ENCODE measurements at places on chromosomes 5 and 9.

DNA sequence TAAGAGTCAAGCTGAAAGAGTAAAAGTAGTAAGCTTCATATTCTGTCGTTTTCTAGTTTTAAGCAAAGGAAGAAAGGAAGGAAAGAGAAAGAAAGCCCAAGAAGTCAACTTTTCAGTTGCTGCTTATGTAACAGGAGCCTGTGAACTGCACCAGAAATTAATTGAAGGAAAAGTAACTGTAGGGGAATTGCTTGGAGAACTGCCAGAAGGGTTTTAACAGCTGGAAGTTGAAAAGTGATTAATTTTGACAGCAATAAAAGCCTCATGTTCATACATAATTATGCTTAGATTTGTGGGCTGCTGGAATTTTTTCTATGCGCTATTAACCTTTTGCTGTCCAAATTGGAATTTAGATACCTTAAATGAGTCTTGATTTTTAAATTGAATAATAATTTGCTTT lies 255.7 kb downstream of the ENC1 start:
- no peak overlapping the region for H3K27ac ChIP-seq
- DNase-seq: no peak
- no peaks in the 10 kb centered on the region for H3K4me1 ChIP-seq
- no peak overlapping the region for H3K4me3 ChIP-seq

DNA sequence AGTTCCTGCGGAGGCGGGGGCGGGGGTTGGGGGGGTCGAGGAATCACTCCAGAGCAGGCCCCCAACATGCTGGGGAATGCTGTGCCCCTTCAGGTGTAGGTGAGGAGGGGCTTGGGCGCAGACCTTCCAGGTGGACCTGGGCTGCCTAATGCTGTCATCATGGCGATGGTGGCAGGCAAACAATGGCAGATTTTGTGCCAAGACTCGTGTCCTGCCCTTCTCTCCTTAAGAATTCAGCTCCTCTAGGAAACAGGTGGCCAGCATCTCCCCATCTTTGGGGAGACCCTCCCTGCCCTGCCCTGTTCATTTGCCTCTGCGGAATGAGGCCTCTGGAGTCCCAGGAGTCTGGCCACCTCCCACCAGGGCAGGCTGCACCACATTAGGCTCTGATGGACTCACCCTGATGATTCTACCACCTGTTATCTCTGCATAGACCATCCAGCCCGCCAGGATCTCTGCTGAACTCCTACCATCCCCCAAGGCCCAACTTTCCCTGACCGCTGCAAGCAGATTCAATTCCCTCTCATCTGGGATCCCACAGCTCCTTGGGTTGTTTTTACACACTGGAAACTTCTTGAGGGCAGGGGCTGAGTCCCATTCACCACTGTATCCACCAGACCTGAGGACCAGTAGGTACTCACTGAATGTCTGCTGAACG lies 10.9 kb upstream of the SLC25A51 start:
- peaks cover 2% of the 10 kb centered on the region for H3K4me1 ChIP-seq
- no peaks in the 10 kb centered on the region for H3K36me3 ChIP-seq
- no peaks in the 10 kb centered on the region for H3K27me3 ChIP-seq
- no peak for DNase-seq

DNA sequence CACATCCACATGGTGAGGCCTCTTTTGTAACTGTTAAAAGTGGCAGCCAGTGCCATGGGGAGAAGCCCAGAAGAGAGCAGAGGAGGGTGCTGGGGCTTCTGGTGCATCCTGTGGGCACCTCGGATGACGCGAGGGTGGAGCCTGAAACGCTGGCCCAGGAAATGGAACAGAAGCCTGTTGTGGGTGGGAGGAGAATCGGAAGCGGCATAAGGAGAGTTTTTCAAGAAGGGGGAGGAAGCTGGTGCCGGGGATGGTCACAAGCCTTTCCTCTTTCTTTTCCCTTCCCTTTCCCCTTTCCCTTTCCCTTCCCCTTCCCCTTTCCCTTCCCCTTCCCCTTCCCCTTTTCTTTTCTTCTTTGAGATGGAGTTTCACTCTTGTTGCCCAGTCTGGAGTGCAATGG lies 12.9 kb downstream of the ANKRD33B start:
- no peak for DNase-seq
- H3K4me3 ChIP-seq: no peak overlapping the region
- H3K4me1 ChIP-seq: peaks cover 58% of the 10 kb centered on the region

- peaks cover 2% of the 10 kb centered on the region for H3K27me3 ChIP-seq
- no peaks in the 10 kb centered on the region for H3K4me1 ChIP-seq
Observed at GRCh38 chr5:135631391-135631790, 52.6 kb upstream of the CXCL14 start.

DNA sequence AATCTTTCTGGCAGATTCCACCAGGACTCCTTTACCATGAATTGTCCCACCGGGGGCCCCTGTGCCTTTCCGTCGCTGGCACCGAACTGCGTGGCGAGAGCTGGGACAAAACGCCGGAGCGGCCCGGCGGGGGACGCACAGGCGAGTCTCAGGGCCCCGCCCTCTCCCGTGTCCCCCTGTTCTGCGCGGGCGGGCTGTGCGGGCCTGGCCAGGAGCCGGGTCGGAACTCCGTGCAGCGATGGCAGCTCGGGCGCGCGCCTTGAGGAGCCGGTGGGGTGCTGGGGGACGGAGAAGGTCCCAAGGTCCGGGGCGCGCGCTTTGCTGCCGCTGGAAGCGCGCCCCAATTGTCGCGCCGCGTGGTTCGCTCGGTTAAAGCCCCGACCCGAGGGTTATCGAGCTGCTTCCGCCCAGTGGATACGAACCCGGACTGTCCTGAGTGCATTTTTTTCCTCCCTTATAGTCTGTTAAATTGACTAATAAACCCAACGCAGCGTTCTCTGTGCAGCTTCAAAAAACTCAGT lies 125.3 kb downstream of the TMEM174 start:
- DNase-seq: no peak
- no peak overlapping the region for H3K4me3 ChIP-seq
- no peak overlapping the region for H3K27ac ChIP-seq
- H3K36me3 ChIP-seq: peaks cover 5% of the 10 kb centered on the region
- peaks cover 80% of the 10 kb centered on the region for H3K27me3 ChIP-seq

- no peak for DNase-seq
- H3K36me3 ChIP-seq: no peaks in the 10 kb centered on the region
- H3K27me3 ChIP-seq: no peaks in the 10 kb centered on the region
- H3K4me1 ChIP-seq: no peaks in the 10 kb centered on the region
Observed at GRCh38 chr5:137032929-137033328, 466.2 kb downstream of the SPOCK1 start.

DNA sequence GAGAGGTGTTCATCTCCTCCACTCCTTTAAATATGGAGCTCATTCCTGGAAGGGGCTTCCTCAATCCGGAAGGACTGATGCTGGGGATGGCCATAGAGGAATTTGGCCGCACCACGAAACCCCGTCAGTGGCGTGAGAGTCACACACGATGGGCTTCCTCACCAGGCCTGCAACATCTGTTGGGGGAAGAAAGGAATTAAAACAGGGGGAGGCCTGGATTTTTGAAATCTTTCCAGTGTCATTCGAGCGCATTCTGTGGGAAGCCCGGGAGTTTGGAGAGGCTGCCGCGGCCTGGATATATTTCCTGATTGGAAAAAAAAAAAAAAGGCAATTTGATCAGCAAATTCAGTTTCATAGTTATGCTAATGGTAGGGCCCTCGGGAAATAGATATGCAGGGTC lies 76.3 kb upstream of the ORM1 start:
- DNase-seq: no peak
- H3K27ac ChIP-seq: no peak overlapping the region
- no peaks in the 10 kb centered on the region for H3K36me3 ChIP-seq
- no peak overlapping the region for H3K4me3 ChIP-seq

DNA sequence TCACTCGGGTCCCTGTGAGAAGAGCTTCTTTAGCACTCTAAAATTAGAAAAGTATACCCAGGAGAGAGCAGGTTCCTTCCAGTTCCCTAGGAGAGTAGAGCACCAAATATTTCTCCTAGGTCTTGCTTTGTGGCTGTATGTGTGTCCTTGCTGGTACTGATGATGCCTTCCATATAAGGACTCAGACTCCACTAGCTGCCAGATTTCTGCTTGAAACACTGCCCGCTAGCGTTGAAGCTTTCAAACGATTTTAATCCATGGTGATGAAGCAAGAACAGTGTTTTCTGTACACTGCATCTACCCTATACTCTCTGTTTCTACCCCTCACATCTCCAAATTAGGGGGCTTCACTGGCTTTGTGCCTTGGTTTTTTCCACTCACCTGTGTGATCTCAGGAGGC lies 2.4 kb upstream of the SMC2 start:
- peaks cover 12% of the 10 kb centered on the region for H3K27me3 ChIP-seq
- peak; percentile 19 for DNase-seq
- peaks cover 37% of the 10 kb centered on the region for H3K4me1 ChIP-seq
- peak overlapping the region; percentile 95 for H3K4me3 ChIP-seq
- H3K36me3 ChIP-seq: peaks cover 11% of the 10 kb centered on the region
- peak overlapping the region; percentile 10 for H3K27ac ChIP-seq

DNA sequence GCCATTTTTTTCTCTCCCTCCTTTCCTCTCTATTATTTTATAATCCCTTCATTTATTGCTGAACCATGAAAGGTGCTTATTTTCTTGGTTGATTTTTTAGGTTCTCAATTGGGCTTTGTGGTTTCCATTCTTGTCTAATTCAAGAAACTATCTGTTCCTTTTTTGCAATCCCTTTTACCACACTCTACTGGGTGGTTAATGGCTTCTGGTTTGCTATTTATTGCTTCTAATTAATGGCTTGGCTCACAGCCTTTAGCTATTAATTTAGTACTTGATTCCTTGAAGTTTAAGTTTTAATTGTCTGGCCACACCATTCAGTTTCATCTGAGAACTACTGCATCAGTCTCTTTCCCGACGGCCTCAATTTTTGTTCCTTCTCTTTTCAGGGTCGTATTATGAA lies 5.6 kb downstream of the FRRS1L start:
- DNase-seq: no peak
- H3K27ac ChIP-seq: no peak overlapping the region
- H3K4me1 ChIP-seq: peaks cover 4% of the 10 kb centered on the region
- no peak overlapping the region for H3K4me3 ChIP-seq
- H3K27me3 ChIP-seq: peaks cover 52% of the 10 kb centered on the region

- no peak overlapping the region for H3K4me3 ChIP-seq
- H3K27me3 ChIP-seq: no peaks in the 10 kb centered on the region
- DNase-seq: no peak
- H3K4me1 ChIP-seq: no peaks in the 10 kb centered on the region
- H3K36me3 ChIP-seq: no peaks in the 10 kb centered on the region
- no peak overlapping the region for H3K27ac ChIP-seq
Observed at GRCh38 chr9:134982311-134982710, 64.6 kb upstream of the FCN1 start.

GRCh38 chr5:97986069-97986468 lies 787.4 kb upstream of the RGMB start:
- DNase-seq: no peak
- no peak overlapping the region for H3K27ac ChIP-seq

DNA sequence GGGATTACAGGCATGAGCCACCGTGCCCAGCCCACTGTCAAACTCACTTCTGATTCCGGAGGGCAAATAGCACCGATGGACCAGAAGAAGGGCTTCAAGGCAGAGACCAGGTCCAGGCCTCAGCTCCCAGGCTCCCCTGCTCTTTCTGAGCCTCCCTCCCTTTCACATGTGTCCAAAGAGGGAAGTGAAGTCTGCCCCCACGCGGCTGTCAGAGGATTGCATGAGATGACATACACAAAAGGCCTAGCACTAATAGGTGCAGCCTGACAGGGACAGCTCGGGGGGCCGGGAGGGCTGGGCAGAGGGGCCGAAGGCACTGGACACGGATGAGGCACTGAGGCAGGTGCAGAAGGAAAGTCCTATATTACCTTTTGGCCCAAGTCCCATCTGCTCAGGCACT lies 16.1 kb downstream of the FBP1 start:
- no peak overlapping the region for H3K27ac ChIP-seq
- no peaks in the 10 kb centered on the region for H3K4me1 ChIP-seq
- no peak overlapping the region for H3K4me3 ChIP-seq
- no peaks in the 10 kb centered on the region for H3K36me3 ChIP-seq
- no peak for DNase-seq

DNA sequence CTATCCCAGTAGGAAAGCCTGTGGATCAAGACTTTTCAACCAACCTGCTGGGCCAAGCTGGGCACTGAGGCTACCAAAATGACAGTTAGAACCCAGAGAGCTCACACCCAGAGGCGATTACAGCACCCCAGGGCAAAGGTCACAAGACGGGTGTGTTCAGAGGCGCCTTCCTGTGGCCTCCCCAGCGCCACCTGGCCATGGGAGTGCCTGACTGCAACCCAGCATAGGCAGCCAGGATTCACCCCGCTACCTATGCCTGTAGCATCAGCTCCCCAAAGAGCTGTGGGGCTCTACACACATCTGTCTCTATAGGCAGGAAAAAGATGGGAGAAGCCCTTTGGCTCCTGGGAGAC lies 33.5 kb downstream of the PDGFRB start:
- H3K4me1 ChIP-seq: peaks cover 1% of the 10 kb centered on the region
- H3K27ac ChIP-seq: no peak overlapping the region
- H3K4me3 ChIP-seq: no peak overlapping the region
- no peaks in the 10 kb centered on the region for H3K36me3 ChIP-seq
- no peaks in the 10 kb centered on the region for H3K27me3 ChIP-seq

- H3K36me3 ChIP-seq: no peaks in the 10 kb centered on the region
- H3K4me3 ChIP-seq: no peak overlapping the region
- no peaks in the 10 kb centered on the region for H3K4me1 ChIP-seq
- no peak for DNase-seq
- no peak overlapping the region for H3K27ac ChIP-seq
- peaks cover 2% of the 10 kb centered on the region for H3K27me3 ChIP-seq
Observed at GRCh38 chr5:39437467-39437866, 12.7 kb upstream of the DAB2 start.

- peaks cover 7% of the 10 kb centered on the region for H3K4me1 ChIP-seq
- no peak overlapping the region for H3K4me3 ChIP-seq
- no peak for DNase-seq
Observed at GRCh38 chr9:126084008-126084407, 242.6 kb upstream of the MVB12B start.

DNA sequence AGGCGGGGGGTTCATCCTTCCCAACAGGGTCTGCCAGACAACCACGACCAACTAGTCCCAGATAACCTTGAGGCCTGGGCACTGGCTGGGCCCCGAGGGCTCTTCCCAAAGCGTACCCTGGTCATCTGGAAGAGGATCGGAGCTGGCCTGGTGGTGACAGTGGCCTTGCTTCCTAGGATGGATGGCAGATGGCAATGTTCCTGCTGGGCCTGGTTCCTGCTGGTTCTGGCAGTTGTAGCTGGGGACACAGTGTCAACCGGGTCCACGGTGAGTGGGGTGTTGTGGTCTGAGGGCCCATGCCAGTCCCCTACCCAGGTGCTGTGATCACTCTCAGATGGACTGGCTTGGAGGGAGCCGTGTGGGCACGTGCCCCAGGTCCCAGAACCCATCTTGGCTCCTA lies 2.0 kb downstream of the ADAMTSL2 start:
- no peak overlapping the region for H3K27ac ChIP-seq
- no peaks in the 10 kb centered on the region for H3K36me3 ChIP-seq
- DNase-seq: no peak
- no peak overlapping the region for H3K4me3 ChIP-seq

GRCh38 chr9:37036776-37037502 lies 2.9 kb upstream of the PAX5 start:
- peaks cover 4% of the 10 kb centered on the region for H3K36me3 ChIP-seq
- H3K4me3 ChIP-seq: peak overlapping the region; percentile 73
- peak; percentile 40 for DNase-seq
- peaks cover 84% of the 10 kb centered on the region for H3K27me3 ChIP-seq
- H3K27ac ChIP-seq: peak overlapping the region; percentile 33
- H3K4me1 ChIP-seq: peaks cover 22% of the 10 kb centered on the region

GRCh38 chr9:17425384-17425783 lies 153.5 kb upstream of the SH3GL2 start:
- no peak overlapping the region for H3K4me3 ChIP-seq
- no peaks in the 10 kb centered on the region for H3K36me3 ChIP-seq
- no peak overlapping the region for H3K27ac ChIP-seq
- no peak for DNase-seq

Measured in activated T-helper 2 cell treated with anti-CD3 and anti-CD28 coated beads, Interferon-gamma antibody, Interleukin-2, Interleukin-4, amounts not matched to agents 10 μg/mL and 5 μg/mL and 100 μg/mL, durations not matched to agents 14 hours and 24 hours and 36 hours (primary cell).